Right cardiac atrium (tissue), 5 donors: ENCODE measurements at places on chromosomes 13 and 19. TPM values are rescaled to one million over a fixed set of nuclear protein-coding genes. Genes with fewer than 3 reads are reported as not detected.

GRCh38 chr19:1765232-1765903 lies 12.1 kb downstream of the ONECUT3 start:
- DNase-seq = peak; percentile 28

- no peak for DNase-seq
These were observed 760 bp downstream of the ZNF91 start for GRCh38 chr19:23394511-23394910.

- peak; percentile 87 for DNase-seq
These were observed 7.1 kb upstream of the S1PR2 start for GRCh38 chr19:10238172-10238783.

DNA sequence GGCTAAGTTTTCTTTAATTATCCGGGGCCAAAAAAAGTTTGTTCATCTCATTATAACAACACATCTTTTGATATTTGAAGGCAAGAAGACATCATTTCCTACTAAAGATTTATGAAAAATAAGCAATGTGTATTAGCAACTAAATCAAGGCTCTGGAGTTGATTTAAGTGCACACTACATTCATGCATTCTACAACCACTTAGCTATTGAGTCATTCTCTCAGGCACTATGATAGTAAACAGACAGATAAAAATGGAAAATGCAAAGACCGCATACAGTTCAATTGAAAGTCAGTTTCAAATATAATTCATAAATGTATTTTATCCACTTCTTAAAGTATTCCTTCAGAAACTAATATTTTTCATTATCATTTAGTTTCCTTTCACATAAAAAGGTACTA lies 1395.2 kb downstream of the PCDH9 start:
- DNase-seq = no peak

- no peak for DNase-seq
These were observed 27.4 kb downstream of the GRIK5 start for GRCh38 chr19:42042455-42043170.

- DNase-seq = peak; percentile 10
These were observed 27.7 kb downstream of the CCDC8 start for GRCh38 chr19:46385636-46386035.

- no peak for DNase-seq
These were observed 72.2 kb downstream of the CEBPG start for GRCh38 chr19:33445442-33446329.

ZNF816 gene
- polyA plus RNA-seq = 3.0 TPM

GRCh38 chr13:30998136-30999088 lies 66.0 kb downstream of the TEX26 start:
- no peak for DNase-seq

- no peak for DNase-seq
These were observed 68.1 kb upstream of the HTR2A start for GRCh38 chr13:46964789-46965527.

DNA sequence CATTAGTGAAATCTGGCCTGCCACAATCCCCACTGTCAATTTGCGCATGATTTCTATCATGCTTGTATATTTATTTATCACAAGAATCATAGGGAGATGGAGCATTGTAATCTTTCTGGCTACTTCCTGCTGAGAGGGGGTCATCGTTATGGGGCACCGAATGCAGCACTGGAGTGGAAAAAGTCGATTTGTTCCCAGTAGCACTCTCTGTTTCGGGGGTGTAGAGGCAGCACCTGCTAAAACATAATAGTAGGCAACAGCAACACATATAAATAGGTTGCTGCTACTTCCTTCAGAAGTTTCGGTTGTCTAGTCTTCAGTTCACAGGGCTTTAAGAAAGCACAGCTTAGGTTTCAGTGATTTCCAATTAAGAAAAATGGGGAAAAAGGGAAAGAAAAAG lies 23.4 kb upstream of the CEACAM21 start:
- no peak for DNase-seq

GRCh38 chr19:10551698-10552301 lies 8.1 kb downstream of the ATG4D start:
- no peak for DNase-seq

- DNase-seq = no peak
These were observed 166.6 kb downstream of the KLF12 start for GRCh38 chr13:73967397-73968165.

DNA sequence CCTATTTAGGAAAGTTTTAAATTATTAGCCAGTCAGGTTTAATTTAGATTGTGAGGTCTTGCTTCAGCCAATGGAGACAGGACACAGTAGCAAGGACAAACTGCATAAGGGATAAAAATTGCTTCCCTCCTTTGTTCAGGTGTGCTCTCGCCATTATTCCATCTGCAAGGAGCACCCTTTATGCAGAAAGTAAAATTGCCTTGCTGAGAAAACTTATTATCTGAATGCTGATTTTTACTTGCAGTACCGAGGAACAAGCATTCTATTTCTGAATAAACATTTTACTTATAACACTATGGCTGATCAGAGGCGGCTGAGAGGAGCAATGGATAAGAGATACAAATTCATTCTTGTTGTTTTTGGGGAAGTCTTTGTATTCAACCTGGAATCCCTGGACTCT lies 8.0 kb downstream of the CYP4F22 start:
- no peak for DNase-seq

DNA sequence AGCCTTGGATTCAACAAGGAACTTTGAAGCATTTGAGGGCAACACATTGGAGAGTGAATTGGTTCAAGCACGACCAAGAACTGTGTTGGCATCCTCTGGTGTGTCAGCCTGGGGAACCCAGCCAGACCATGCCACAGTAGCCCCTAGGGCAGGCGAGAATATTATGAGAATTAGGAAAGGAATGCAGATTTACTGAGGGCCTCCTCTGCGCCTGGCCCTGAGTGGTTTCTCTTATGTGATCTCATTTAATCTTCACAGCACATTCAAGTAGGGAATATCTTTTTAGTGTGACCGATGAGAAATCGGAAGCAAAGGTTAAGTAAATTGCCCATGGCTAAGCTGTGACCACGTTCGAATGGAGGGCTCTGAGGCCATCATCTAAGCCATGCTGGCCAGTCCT lies 15.3 kb upstream of the ERICH6B start:
- no peak for DNase-seq

- DNase-seq = peak; percentile 69
These were observed 338 bp downstream of the RGCC start for GRCh38 chr13:41457589-41458186.

DNA sequence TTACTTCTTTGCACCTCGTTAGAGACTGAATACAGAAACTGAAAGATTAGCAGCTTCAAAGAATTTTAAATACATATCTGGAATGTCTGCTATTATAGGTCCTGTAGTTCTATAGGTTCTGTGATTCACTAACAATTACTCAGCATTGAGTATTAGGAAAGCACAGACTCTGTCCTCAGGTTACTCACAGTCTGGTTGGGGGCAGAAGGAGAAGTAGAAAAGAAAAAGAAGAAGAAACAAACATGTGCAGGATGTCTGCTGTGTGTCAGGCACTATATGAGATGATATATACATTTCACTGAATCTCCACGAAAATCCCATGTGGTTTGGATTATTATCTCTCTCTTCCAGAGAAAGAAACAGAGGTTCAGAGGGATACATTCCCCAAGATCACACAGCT lies 40.1 kb downstream of the SERTM1 start:
- DNase-seq = no peak

MAP4K1 gene
- polyA plus RNA-seq = 0.88 TPM

DNA sequence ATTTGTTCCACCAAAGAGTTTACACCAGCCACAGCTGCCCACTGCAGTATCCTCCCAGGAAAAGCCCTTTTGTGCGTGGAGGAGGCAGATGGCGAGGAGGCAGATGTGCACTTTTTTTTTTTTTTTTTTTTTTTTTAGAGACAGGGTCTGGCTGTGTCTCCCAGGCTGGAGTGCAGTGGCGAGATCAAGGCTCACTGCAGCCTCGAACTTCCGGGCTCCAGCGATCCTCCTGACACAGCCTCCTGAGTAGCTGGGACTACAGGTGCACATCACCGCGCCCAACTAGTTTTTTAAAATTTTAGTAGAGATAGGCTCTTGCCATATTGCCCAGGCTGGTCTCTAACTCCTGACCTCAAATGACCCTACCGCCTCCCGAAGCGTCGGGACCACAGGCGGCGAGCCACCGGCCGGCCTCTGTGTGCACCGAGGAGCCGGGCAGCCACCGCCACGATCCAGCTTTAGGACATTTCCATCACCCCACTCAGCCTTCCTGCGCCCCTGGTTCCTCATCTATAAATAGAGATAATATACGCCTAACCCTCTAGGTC lies 563 bp upstream of the PDCD5 start:
- DNase-seq = no peak

PPP1R15A gene
- 156 TPM for polyA plus RNA-seq

IGFL3 gene
- polyA plus RNA-seq = not detected

CEACAM3 gene
- polyA plus RNA-seq = 0.07 TPM

DNA sequence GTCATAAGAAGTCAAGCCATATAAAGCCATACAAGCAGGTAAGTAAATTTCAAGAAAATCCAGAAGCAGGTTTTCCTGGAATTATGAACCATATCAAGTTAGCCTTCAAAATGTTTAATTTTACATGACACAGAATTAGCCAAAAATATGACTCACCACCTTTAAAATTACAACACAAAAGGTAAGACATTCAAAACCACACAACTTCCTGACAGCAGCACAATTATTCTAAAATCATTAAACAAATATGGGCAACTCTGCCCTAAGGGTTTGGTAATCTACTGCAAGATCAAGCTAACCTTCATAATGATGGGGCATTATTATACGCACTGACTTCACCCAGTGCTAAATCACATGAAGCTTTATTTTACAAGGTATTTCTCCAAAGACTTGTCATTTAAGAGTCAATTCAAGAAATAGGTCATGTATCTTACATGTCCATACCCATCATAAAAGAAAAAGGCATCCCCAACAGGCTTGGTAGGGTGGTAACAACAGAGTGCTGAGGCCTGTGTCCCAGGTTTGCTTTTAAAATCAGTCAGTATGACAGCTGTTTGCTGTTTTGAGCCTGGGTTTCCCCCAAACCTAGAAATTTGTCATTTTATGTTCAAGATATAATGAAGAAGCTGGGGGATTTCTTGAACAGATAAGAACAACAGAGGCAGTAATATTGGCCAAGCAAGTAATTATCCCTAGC lies 15.2 kb downstream of the RCBTB1 start:
- DNase-seq = no peak

GRCh38 chr19:55146078-55146704 lies 2.8 kb downstream of the TNNT1 start:
- DNase-seq = peak; percentile 35

GRCh38 chr19:5911366-5911765 lies 2.7 kb upstream of the CAPS start:
- DNase-seq = no peak

DNA sequence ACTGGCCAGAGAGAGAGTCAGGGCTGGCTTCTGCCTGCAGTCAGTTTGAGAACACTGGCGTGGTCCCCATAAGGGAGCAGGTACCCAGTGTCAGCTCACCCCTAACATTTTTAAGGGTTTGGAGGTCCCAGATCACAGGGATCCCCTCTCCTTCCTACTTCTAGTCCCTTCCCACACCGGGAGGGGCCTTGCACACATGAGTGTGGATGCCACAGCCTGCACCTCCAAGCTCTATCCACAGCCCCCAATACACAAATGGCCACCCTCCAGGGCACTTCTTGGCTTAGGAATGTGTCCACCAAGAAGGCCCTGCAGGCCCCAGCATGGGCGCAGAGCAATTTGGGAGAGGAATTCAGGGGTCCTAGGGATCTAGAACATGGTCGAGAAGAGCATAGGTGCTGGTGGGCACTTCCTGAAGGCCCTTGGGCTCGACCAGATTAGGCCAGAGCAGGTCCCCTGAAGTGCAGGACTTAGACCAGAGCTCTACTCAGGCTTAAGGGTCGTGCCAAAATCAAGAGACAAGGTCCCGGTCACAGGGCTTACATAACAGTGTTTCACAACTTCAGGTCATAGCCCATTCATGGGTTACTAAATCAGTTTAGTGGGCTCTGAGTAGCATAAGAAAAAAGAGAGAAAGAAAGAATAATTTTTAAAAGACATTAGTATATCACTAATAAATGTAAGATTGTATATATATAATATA lies 16.0 kb downstream of the FXYD5 start:
- no peak for DNase-seq

CD70 gene
- polyA plus RNA-seq = not detected

DNA sequence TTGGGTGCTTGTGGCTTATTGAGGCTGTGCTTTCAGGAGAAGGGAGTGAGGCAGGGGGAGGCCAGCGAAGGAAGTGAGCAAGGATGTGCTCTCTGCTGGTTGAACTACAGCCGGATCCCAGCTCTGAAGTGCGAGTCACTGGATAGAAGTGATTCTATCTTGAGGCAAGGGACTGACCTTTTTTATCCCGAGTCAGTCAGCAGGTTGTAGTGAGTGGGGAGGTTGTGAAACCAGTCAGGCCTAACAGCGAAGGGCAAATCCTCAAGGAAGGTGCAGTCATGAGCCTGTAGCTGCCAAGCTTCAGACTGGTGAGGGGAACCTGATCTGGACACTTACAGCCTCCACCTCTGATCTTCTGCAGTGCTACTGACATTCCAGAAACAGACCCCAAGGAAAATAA lies 18.6 kb downstream of the SCEL start:
- DNase-seq = no peak

- DNase-seq = no peak
These were observed 505.3 kb downstream of the COG6 start for GRCh38 chr13:40160618-40161350.

TPTE2 gene
- 0.05 TPM for polyA plus RNA-seq

DNA sequence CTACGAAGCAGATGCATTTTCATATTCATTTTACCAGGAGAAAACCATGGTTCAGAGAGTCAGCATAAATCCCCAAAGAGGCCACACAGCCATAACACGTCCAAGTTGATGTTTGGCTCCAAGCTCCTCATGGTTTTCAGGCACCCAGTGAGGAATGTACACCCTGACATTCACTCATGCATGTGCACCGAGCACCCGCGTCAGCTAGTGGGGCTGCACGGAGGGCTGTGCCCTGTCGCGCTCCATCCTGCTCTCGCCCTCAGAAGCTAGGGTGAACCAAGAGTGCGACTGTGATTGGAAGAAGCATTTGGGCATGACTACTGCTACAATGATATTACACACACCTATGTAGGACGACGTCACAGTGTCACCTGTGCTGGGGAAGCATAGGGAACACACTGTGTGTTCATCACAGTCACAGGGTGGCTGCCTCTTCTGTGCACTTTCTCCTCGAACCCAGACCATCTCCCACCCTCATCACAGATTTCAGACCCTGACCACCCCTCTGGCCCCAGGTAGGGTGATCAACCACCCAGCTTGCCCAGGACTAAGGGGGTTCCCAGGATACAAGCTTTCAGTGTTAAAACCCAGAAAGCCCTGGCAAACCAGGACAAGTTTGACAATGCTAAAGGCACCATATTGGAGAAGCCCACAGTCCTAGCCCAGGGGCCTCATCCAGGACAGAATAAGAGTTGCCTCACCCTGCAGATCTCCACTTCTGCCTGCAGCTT lies 148.6 kb upstream of the ZNF507 start:
- no peak for DNase-seq

BRSK1 gene
- 11.9 TPM for polyA plus RNA-seq

GRCh38 chr19:3189702-3190469 lies 4.2 kb downstream of the NCLN start:
- peak; percentile 51 for DNase-seq

- DNase-seq = no peak
These were observed 79.5 kb downstream of the KLF5 start for GRCh38 chr13:73138276-73138637.

DNA sequence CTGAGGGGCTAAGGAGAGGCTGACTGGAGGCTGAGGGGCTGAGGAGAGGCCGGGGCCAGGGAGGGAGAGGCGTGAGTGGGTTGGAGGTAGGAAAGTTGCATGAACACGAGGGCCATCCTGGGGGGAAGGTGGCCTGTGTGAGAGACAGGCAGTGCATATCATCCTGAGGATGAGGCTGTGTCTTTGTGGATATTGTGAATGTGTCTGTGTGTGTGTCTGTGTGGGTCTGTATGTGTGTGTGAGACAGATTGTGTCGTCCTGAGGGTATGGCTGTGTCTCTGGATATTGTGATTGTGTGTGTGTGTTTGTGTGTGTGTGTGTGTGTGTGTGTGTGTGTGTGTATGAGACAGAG lies 422 bp downstream of the ZNF71 start:
- no peak for DNase-seq
